GF-D8 (cell line): ENCODE measurements at places on chromosomes 4 and X.

GRCh38 chrX:2501559-2502102 is 855 bp upstream of the DHRSX start:
- DNase-seq = no peak

GRCh38 chr4:185018834-185019455 is 655 bp downstream of the HELT start:
- DNase-seq = no peak

- DNase-seq = no peak
These were observed 243.6 kb upstream of the CTSO start for GRCh38 chr4:156197216-156197615.

- DNase-seq = no peak
These were observed 94.6 kb upstream of the GALNT7 start for GRCh38 chr4:173073939-173074500.

- DNase-seq = no peak
These were observed 679.9 kb upstream of the MAGEB2 start for GRCh38 chrX:29535212-29536162.

- no peak for DNase-seq
These were observed 4.9 kb upstream of the PLK4 start for GRCh38 chr4:127875791-127876190.

DNA sequence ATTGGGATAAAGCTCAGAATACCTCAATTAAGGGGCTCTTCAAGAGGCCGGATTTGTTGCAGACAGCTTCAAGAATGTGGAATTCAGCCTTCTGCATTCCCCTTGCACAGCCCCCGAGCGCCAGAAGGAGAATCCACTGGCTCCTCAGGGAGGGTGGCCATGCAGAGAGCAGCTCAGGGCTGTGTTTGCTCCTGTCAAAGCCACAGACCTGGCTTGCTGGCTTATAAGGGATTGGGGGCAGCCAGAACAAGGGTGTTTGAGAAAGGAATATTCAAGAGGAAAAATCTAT is 36.8 kb downstream of the ING2 start:
- DNase-seq = no peak

- no peak for DNase-seq
These were observed 426.4 kb downstream of the PDGFC start for GRCh38 chr4:156545003-156545785.

- no peak for DNase-seq
These were observed 50.4 kb upstream of the KDR start for GRCh38 chr4:55175779-55176231.

DNA sequence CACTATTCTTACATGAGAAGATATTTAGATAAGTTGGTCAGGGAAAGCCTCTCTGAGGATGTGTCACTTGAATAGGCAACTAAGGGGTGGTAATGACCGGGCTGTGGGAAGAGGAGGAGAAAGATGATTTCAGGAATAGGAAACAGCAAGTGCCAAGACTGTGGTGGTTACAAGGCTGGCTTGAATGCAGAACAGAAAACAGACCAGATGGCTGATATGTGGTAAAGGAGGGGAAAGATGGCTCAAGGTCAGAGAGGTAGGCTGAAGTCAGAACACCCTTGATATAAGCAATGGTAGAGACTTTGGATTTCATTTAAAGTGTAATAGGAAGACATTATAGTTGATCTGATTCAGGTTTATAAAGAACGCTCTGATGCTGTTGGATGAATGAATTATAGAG is 15.0 kb downstream of the TLR7 start:
- no peak for DNase-seq

- DNase-seq = no peak
These were observed 164.6 kb upstream of the BCOR start for GRCh38 chrX:40262157-40263013.

- DNase-seq = no peak
These were observed 32.1 kb upstream of the GLRA2 start for GRCh38 chrX:14497184-14497666.

DNA sequence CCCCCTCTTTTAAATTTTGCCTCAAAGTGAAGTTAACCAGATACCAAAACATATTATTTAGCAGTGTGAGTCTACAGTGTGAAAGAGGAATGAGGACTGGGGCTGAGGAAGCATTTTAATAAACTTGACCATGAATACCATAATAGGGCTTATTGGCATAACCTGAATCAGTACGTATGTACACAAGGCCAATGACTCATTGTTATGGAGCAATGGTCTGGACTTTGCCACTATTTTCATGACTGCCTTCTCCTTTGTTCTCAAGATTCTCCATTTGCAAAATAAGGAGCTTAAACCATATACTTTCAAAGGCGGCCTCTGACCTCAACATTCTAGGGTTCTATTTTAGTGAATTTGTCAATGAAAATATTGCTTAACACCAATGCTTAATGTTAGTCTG is 102.8 kb upstream of the OR13H1 start:
- DNase-seq = no peak

GRCh38 chr4:55089916-55090315 is 35.5 kb downstream of the KDR start:
- DNase-seq = no peak

DNA sequence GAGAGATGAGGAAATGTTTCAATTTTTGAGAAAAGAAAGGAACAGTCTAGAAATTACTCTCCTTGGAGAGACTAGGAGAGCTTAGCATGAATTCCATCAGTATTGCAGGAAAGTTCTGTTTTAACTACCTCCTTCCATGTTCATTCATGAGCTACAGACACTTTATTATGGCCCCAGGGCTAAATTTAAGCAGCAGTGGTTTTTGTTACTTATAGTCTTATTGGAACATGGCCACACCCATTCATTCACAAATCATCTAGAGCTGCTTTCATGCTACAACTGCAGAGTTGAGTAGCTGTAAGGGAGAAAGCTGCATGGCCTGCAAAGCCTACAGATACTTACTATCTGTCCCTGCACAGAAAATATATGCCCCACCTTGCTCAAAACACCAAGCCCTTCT is 81.7 kb downstream of the SHISA3 start:
- no peak for DNase-seq

GRCh38 chr4:24816797-24817196 is 21.4 kb downstream of the SOD3 start:
- no peak for DNase-seq

GRCh38 chrX:758917-759316 is 128.3 kb downstream of the SHOX start:
- DNase-seq = no peak

DNA sequence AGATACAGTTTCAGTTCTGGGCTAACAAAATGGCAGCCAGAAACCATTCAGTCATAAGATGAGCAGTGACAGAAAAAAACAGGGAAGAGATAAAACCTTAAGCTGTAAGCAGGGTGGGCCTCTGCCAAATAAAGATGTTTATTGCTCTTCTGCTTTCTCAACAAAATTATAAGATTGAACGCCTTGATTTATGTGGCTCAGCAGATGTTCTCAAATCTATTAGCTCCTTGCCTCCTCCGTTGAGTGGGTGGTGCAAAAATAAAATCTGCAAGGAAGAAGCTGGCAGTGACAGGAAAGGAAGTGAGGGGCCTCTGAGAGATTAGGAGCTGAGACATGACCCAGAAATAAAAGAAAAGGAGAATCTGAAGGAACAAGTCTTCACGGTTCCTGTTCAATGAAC is 206.6 kb downstream of the PTTG2 start:
- peak; percentile 35 for DNase-seq

DNA sequence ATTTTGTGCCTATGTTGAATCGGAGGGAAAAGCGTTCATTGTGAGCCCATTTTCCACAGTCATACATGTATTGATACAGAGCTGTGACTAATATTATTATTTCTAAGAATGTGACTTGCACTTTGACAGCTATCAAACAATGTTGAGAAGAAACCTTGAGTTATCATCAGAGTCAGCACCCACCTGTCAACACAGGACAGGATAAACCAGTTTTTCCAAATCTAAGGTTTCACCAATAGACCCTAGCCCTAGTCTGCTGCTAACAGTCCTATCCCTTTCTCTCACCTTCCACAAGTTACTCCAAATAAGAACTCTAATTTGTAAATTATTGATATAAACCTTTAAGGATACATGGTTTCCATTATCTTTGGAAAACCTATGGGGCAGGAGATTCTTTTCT is 47.7 kb upstream of the DHX15 start:
- no peak for DNase-seq

DNA sequence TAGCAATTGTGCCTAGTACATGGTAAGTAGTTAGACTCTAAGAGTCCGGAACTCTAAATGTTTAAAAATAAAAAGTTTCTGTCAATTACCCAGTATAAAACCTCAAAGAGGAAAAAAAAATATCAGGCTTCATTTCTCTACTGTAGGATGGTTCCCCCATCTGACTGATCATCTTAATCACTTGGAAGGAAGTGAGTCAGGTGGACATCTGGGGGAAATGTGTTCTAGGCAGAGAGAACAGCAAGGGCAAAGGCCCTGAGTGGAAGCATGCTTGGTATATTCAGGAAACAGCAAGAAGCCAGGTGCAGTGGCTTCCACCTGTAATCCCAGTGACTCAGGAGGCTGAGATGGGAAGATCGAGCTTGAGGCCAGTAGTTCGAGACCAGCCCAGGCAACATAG is 2.9 kb upstream of the EIF1AX start:
- DNase-seq = no peak

DNA sequence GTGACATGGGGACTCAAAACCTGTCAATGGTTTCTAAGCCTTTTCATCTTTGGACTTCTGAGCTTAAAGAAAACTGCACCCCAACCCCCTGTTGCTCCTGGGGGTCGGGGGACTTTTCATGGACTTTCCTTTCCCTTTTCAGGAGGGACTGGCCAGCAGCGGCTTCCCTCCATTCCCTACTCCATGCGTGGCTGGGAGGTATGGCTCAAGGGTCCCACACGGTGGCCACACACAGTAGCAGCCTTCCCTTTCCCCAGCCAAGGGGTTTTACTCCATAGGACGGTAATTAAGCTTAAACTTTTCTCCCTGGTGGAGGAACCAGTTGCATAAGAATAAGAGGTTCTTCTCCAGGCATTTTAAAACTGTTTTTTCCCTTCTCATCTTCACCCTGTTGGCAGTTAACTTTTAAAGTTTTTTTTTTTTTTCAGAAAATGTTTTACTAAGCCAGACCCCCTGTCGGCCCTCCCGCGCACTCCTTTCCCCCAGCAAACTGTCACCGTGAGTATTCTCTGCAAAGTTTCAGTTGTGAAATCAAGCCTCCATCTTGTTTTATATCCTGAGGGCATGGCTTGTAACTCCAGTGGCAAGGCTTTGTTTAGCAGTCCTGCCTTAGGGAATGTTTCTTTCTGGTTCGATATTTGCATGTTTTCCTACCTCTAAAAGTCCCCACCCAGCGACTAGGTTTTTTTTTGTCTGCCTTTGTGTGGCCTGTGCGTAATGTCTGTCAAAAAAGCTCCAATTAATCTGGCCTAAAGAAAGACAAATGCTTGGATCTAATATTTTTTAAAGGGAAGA is 325.7 kb downstream of the TLL1 start:
- DNase-seq = no peak

DNA sequence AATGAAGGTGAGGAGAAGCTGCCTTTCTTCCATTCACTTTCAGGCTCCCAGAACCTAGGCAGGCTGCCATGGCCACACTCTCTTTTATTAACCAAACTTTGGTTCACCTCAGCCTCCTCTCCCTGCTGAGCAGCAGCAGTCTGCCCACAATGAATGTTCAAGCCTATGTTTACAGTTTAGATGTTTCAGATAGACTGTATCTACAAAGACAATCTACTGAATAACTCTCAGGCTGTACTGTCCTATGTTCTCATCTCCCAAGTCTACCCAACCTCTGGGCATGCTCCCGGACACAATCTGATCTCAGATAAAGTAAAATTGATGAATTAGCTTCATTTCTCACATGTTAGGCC is 59.2 kb upstream of the TMEM164 start:
- DNase-seq = no peak

DNA sequence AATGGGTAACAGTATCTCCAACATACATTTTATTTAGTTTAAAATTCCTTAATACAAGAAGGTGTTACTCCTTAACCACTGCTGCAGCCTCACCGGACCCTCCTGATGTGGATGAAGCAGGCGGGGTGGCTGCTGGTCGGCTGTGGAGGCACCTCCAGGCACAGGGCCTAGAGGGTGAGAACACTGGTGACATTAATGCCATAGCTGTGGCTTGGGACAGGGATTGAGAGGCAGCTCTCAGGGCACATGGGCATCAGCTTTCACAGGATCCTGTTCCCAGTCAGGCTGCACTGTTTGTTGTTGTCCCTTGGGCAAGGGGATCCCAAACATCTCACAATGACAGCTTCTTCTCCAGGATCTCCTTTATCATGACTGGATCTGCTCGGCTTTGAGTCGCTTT is 90.0 kb downstream of the GATB start:
- DNase-seq = no peak

DNA sequence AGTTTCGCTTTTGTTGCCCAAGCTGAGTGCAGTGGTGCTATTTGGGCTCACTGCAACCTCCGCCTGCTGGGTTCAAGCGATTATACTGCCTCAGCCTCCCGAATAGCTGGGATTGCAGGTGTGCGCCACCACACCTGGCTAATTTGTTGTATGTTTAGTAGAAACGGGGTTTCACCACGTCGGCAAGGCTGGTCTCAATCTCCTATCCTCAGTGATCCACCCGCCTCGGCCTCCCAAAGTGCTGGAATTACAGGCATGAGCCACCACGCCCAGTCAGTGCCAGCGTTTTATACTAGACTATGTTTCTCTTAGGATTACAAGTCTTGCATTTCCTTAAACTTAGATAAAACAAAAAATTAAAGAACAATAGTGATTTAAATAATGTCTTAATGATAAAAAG is 13.0 kb downstream of the KLF3 start:
- DNase-seq = no peak

GRCh38 chr4:164357957-164358356 is 396.0 kb upstream of the SMIM31 start:
- DNase-seq = no peak

- DNase-seq = no peak
These were observed 26.1 kb downstream of the ARFIP1 start for GRCh38 chr4:152805818-152806217.
